Inflammatory macrophage (primary cell): ENCODE measurements at places on chromosomes 1 and 21.
A peak's percentile ranks its signal among the peaks of the same experiment; 100 is the strongest.

DNA sequence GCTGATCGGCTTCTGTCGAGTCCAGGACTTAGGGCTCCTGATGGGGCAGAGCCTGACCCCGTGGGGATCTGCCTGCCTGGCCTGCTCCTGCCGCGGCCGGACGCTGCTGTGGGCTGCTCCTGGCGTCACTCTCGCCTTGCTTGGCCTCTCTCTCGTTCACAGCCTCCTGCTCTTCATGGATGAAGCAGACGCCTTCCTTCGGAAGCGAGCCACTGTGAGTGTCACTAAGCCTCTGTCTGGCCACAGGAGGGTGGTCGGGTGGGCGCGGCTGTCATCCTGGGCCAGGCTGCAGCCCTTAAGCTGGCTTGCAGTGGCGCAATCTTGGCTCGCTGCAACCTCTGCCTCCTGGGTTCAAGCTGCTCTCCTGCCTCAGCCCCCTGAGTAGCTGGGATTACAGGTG, 16.1 kb downstream of the ATAD3B start:
- DNase-seq: no peak

- no peak for DNase-seq
Measured at GRCh38 chr1:21297975-21298374, 7.7 kb upstream of the ECE1 start.

DNA sequence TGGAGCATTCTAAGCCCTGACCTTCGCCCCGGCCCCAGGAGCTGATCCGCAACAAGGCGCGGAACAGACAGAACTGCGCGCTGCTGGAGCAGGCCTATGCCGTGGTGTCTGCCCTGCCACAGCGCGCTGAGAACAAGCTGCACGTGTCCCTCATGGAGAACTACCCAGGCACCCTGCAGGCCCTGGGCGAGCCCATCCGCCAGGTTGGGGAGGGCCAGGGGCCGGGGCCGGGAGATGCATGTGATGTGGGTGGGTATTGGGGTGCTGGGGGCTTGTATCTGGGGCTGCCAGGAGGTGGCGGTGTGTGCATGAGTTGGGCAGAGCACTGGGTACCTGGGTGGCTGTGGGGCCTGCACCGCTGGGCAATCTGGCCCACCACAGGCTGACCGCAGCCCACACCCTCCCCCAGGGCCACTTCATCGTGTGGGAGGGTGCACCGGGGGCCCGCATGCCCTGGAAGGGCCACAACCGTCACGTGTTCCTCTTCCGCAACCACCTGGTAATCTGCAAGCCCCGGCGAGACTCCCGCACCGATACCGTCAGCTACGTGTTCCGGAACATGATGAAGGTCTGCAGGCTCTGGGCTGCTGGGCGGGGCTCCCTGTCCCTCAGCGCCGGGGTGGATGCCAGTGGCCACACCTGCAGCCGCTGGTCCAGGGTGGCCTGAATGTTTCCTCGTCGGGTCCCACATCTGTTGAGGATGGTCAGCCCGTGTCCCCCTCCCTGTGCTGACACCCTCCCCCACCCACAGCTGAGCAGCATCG, 65.8 kb downstream of the TRIM11 start:
- DNase-seq: no peak

GRCh38 chr1:25795946-25796810, 3.8 kb upstream of the SELENON start:
- no peak for DNase-seq

DNA sequence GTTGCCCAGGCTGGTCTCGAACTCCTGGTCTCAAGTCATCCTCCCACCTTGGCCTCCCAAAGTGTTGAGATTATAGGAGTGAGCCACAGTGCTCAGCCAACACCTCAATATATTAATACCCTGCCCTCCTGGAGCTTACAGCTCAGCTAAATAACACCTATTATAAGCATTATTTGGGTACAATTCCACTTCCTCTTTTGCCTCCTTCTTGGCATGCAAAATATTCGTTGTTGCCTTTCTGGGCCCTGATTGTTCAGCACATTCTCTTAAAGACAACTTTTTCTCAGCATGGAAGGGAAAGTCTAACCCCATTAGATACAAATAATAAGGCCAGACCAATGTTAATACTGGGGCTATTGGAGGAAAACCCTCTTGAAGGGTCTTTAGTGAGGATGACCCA, 2.8 kb downstream of the PAQR7 start:
- no peak for DNase-seq

- no peak for DNase-seq
Measured at GRCh38 chr21:16211339-16212303, 481.8 kb downstream of the USP25 start.

- no peak for DNase-seq
Measured at GRCh38 chr1:20184997-20185833, 681 bp upstream of the UBXN10 start.

GRCh38 chr1:18924221-18924691, 21.9 kb upstream of the ALDH4A1 start:
- no peak for DNase-seq

GRCh38 chr1:99606306-99606705, 39.6 kb upstream of the PALMD start:
- DNase-seq: no peak

DNA sequence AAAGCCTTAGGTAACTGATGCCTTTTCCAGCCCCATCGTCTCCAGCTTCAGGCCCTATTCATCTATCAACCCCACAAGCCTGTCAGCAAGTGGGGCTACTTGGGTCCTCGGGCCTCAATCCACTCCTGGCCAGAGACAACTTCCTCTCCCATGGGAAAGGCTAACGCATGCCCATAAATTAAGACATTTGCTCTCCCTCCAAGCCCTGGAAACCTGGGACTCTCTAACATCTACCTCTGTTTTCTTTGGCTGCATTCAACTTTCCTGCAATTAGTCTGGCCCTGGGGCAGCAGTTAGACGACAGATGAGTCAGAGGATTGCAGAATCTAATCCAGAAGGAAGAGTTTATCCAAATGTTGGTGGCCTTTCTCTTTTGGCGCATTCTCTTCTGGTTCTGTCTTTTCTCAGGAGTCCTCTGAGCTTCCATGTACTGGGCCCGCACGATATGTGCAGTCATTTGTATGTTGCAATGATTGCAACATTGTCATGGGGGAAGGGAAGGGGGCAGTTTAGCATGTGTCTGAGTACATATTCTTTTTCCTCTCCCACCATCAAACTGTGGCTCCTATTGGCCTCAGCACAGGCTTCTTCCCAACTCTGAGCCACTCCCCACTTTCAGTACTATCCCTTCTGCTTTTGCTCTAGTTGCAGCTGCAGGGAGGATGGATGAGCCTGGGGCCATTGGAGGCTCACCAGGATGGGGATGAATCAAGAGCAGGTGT, 54.4 kb downstream of the NAV1 start:
- peak; percentile 70 for DNase-seq

DNA sequence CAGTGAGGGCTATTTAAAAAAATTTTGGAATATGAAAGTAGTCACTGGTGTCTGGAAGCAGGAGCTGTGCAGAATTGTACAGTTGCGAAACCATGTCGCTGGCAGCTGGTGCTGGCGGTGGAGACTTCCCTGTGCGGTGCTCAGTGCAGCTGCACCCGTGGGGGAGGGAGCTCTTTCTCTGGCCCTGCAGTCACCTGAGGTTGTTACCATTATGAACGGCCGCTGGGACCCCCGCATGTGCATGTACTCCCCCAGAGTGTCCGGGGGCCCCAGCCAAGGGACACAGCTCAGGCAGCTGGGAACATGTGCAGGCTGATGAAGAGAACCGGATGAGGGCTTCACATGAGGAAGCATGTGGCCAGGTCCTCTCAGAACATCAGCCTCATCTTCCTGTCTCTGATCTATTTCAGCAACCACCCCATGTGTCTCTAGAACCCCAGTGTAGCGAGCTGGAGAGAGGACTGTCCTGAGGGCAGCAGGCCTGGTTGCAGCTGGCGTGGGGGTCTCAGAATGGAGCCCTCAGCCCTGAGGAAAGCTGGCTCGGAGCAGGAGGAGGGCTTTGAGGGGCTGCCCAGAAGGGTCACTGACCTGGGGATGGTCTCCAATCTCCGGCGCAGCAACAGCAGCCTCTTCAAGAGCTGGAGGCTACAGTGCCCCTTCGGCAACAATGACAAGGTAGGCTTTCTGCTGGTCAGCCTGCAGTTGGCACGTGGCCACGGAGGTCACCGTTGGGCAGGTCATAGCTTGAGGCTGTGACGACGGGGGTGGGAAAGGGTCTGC, at the start of gene TRPM2:
TRPM2 (plus strand) TSS at position 431 of the 780 bp plus-strand sequence; CDS start at position 511, 80 bp downstream.
- DNase-seq: peak; percentile 88

DNA sequence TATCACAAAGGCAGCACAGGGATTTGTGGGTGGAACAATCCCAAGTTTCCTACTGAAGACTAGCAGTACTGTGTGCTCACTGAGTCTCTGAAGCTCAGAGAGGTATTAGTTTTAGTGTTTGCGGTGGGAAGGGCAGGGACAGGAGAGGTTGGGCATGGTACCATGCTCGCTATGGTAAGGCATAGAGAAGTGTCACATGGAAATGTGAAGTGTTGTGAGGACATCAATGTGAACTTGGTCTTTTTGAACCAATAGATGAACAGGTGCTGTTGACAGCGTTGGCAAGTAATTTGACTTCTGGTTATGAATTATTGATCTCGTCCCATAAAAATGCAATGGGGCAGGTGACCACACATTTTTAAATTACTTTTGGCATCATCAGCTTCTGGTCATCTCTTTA, 55.8 kb upstream of the ADAMTS1 start:
- DNase-seq: no peak

GRCh38 chr1:165114022-165114888, 242.3 kb downstream of the LMX1A start:
- peak; percentile 37 for DNase-seq

DNA sequence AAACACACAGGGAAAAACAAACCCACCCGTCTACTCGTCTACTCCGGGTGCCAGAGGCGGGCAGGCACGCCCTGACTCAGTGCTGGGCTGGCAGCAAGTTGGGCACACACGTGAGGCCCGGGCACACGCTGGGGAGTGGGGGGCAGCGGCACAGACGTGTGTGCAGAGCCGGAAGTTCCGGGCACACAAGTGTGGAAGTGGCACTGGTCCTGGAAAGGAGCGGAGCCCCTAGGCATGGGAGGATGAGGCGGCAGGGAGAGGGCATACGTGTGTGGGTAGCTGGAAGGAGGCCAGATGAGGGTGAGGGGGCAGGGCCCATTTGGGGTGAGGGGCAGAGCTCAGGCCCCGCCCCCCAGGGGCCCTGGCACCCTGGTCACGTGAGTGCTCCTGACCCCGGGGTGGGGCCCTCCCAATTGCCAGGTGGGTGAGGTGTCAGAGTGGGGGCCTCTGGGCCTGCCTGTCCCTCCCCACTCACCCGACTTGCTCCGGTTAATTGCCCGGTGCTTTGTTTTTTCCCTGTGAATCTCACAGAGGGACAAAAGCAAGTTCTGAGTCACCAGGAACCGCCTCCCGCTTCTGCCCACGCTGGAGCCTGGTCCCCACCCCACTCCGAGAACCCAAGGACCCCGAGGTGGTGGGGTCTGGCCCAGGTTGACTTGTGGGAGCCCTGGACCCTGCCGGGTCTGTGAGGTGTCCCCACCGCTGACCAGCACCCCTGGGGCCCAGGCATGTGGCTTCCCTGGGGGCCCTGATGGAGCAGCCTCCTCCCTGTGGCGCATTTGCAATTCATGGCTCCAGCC, 104.8 kb upstream of the CASZ1 start:
- DNase-seq: no peak

DNA sequence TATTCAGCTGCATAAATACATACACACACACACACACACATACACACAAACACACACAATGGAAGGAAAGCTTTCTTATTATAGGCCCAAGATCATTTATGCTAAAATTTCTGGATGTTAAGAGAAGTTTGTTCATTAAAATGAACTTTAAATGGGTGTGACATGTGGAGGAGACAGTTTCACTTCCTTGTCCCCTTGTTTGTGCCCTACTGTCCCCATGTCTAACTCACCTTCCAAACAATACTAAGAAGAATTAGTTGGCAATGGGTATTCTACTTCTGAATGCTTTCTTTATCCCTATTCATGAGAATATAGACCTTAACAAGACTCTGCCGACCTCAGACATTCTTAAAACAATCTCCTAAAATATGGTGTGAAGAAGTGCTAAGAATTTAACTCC, 63.5 kb upstream of the NRIP1 start:
- DNase-seq: no peak

DNA sequence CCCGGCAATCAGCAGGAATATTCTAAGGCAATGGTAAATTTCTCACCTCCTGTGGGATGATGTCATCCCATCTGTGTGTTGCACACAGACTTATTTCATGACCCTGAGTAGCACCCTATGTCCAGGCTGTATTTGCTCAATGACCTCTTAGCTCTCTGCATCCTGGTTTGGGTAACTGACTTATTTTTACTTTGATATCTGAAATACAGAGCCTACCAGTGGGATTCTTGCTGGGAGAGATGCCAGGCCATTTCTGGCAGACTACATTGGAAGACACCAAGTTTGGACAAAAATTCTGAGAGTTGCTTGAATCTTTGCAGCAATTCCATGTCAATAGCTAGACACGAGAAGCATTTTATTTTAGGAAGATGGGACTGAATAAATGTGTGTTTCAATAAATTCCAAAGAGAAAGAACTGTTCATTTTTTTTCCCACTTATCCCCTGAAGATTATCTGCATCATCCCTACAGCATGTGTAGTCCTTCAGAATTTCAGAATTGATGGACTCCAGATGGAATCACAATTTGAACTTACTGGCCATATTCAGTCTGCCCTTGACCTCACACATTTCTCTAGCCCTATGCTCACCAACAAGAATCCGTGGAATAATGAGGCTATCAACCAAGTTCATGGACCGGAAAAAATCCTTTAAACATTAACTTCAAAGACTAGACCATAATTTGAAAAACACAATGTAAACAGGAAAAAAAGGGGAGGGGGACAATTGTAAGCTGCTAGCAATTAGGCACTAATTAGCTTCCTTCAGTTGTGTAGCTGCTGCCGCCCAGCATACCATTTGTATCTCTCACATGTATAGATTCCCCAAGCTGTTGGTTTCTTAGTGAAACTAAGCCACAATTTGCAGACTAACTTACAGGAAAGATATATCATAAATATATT, 226.5 kb downstream of the HMCN1 start:
- DNase-seq: no peak

- no peak for DNase-seq
Measured at GRCh38 chr21:17139696-17140095, 373.1 kb upstream of the CXADR start.

DNA sequence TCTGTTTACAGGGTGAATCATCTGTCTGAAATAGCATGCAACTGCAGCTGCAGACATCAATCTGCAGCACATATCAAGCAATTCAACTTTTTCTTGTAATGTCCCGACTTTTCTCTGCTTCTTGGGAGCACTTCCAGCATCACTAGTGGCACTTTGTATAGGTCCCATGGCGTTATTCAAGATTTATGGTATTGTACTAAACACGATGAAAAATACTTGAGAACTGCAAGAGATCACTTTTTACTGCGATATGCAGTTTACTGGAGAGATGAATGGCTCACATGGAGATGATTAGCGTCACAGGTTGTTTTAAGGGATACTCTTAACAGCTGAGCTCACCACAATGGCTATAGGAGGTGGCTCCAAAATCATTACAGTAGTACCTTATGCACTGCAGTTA, 7.2 kb upstream of the SCMH1 start:
- no peak for DNase-seq

DNA sequence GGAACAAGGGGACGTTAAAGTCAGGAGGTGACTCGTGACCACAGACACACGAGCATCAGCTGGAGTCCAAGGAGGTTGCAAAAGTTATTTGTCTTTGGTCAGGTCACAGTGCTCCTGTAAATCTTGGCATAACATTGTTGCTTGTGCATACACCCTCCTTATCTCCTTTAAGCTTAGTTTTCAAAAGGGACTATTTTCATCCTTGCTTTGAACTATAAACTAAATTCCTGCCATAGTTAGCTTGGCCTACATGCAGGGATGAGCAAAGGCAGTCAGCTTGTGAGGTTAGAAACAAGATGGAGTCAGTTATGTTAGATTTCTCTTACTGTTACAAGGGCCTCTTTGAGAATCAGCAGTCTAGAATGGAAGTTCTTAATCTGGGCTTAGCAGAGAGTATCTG, 28.0 kb upstream of the FASLG start:
- no peak for DNase-seq
